ENCODE measurements at places on chromosomes 16 and 17.

DNA sequence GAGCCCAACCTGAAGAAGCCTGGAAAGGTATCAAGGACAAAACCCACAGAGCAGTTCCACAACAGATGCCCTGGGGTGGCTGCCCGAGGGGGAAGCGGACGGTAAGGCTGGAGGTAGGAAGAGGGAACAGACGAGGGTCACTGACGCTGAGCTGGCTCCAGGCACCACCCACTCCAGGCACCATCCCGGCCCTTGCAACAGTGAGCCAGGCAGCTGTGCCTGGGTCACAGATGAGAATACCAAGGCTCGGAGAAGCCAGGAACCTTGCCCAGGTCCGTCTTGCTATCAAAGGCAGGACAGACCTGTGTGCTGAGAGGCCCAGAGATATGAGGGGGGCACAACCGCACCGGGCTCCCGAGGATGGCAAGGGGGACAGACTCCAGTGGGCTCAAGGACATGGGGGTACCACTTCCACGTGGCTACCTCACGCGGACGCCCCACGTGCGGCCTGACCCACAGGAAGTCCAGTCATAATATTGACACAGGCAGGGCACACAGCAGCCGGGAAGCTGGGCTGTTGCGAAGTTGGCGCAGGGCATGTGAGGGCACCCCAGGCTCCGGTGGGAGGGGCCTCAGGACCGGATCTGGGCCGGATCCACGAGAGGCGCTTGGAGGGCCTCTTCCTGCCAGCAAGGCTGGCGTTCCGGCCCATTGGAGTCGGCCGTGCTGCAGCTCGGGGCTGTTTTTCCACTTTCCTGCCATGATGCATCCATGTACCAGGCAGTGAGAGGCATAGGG, 29.9 kb downstream of the PEMT start:
- DNase-seq: no peak

DNA sequence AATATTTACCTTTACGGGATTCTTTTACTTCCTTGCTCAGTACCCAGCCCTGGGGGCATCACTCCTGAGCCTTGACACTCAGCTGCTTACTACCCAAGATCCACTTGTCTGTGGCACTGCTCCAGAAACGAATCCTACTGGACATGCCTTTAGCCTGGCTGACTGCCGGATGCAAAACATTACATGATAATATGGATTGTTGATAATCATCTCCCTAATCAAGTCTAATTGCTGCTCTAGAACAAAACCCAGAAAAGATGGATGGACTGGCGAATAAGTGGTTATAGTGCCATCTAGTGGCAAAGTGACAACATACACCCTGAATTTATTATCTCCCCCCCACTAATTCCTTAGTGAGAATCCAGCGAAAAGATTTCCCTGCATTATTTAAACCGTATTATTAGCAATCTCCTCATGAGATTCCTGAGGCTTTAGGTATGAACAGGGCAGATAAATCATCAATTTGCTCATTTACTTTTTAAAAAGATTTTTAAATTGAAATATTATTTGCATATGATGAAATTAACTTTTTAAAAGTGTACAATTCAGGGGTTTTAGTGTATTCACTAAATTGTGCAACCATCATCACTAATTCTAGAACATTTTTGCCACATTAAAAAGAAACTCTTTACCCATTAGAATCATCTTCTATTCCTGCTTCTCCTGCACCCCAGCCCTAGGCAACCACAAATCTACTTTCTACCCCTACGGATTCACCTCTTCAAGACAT, 61.6 kb downstream of the RGS9 start:
- no peak for DNase-seq

DNA sequence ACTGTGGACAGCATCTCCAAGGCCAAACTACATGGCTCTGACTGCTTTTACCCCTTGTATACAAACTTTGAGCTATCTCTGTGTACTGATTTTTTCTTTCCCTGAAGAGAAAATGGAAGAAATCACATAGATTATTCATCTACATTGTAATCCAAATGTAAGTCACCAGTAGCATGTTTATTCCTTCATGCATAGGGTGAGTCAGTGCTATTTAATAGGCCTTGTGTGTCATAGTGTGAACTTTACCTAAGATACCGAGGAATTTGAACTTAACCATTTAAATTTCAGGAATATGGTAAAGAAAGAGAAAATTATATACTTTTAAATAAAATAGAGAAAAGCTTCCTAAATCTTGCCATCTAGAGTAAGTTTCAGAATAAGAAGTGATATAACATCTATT, 16.5 kb downstream of the PHKB start:
- DNase-seq: no peak

- DNase-seq: no peak
These were observed 26.6 kb upstream of the MYLK3 start for GRCh38 chr16:46774743-46775177.

GRCh38 chr17:75906143-75906884, 1.6 kb upstream of the MRPL38 start:
- DNase-seq: no peak

DNA sequence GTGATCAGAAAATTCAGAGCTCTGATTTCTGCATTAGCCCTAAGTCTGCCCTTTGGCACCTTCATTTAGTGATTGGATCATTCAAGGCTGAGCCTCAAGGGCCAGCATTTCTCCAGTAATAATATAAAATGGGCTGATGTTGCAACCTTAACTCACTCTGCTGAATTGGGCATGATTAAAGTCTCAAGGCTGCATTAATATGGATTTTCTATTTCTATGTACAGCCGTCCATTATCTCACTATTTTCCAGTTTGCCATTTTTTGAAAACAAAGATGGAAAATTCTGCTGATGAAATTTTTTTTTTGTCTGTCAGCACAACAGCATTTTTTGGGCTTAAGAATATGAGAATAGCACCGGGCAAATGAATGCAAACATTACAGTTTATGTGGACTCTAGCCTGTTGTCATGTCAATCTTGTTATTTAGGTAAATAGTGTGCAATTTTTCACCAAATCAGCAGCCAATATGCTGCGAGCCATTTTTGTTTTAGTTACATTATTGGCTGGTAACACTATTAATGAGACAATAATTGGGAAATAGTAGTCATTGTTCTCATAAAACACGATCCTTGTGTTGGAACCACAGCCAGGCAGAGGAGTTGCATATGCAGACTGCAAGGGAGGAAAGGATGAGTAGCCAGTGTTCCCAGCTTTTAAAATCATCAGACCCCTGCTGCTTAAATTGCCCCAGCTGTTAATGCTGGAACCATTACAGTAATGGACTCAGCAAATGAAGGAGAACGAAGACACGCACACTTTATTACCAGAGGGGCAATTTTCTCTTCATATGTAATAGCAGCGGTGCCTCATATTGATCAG, 10.5 kb downstream of the FTO start:
- DNase-seq: no peak

DNA sequence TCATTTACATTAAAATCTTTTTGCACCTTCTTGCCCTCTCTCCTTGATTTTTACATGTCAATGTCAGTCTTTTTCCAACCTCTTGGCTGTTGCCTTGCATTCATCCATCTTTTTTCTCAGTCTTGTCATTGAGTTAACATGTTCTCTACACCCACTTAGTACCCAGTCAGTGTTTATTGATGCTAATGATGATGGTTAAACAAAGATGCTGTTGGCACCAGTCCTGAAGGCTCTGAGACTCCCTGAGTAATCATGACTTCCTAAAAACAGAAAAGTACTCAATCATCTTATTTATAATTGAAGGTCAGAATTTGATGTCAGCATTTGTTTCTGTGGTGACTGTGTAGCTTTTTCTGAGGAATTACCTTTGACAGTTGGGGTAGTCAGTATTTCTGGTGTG, 104.5 kb downstream of the NLK start:
- DNase-seq: no peak

DNA sequence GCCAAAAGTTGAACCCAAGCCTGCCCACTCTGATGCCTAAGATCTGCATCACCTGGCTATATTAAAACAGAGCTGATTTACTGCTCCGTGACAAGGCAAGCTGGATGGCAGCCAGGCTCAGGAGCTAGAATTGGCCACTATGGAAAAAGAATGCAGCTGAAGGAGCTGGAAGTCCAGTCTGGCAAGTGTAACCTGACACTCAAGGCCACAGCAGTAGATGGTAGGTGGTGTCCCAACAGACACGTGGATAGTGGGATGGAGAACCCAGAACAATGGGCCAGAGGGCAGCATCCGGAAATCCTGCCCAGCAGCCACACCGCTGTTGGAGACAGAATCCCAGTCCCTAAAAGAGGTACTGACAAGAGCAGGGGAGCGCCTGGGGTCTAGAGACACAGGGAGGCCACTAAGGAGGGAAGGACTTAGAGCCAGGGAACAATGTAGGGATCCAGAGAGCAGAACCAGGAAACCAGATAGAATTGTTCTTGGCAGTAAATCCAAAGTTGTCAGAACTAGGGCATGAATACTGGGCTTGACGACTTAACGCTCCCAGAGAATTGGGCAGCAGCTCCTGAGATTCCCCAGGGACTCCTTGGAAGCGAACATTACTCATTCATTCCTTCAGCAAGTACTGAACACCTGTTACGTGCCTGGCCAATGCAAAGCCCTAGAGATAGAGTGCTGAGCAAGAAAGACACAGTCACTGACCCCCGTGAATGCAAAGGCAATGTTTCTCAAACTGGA, 85.7 kb downstream of the CDYL2 start:
- DNase-seq: no peak

DNA sequence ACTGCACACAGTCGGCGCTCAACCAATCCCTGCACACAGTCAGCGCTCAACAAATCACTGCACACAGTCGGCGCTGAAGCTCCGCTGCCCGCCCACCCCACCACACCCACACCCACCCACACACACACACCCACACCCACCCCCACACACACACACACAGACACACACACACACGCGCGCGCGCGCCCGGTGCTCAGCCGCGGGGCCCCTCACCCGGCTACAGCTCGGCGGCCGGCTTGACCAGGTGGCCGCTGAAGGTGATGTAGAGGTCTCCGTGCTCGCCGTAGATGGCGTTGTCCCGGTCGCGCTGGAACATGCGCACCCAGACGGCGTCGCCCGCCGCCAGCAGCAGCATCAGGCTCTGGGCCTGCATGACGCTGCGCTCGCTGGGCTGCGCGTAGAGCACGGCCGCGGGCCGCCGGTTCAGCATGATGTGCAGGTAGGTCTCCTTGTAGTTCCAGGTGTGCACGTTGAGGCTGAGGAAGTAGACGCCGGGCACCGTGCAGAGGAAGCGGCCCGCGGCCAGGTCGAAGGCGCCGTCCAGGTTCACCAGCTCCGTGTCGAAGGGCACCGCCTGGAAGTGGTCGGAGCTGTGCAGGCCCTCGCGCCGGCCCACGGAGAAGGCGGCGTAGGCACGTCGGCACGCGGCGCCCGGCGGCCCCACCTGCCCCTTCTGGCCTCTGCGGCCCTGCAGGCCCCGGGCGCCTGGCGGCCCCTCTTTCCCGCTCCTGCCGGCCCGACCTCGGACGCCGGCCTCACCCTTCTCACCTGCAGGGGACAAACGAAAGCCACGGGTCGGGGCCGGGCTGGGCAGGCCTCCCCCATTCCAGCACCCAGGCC, 2.5 kb downstream of the C1QTNF8 start:
- no peak for DNase-seq

- no peak for DNase-seq
These were observed 65.7 kb downstream of the MARF1 start for GRCh38 chr16:15576960-15577958.

DNA sequence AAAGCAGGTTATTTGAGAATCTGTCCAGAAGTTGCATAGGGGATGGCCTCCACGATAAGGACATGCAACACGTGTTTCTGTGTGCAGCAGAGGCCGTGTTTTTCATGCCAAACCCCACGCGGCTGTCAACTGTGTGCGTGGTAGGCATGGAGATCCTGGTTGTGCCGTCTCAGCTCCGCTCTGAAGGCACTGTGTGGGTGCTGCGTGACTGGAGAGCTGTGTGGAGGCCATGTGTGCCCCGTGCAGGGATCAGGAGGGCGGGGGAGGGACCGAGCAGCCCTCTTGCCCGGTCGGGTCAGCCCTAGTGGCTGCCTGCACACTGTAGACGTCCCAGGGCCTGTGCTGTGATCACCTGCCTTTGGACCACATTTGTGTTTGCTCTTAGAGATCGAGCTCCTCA, 74.5 kb downstream of the SEC14L1 start:
- DNase-seq: no peak

DNA sequence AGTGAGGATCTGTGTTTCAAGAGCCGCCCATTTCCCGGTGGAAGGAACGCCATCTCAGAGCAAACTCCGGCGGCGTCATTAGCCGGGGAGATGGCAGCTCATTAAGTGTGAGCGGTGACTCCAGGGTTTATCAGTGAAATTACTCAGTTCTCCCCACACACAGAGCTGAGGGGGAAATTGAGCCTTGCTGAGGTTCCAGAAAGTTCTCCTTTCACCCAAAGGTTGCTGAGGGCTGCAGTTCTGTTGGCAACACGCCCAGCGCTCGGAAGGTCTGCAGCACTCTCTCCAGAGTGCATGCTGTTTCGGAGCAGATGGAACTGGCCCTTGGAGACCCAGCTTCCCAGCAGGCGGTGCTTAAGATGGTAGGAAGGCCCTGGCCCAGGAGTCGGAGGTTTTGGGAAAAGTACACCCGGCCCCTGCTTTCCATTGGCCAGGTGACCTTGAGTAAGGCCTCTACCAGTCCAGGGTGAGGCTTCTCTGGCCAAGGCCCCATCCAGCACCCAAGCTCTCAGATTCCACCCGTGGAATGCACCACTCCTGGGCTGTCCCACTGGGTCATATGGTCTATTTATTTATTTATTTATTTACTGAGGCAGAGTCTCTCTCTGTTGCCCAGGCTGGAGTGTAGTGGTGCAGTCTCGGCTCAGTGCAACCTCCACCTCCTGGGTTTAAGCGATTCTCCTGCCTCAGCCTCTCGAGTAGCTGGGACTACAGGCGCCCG, 167.7 kb upstream of the CIBAR2 start:
- no peak for DNase-seq

GRCh38 chr17:50386510-50386909, 10.8 kb downstream of the LRRC59 start:
- DNase-seq: no peak

DNA sequence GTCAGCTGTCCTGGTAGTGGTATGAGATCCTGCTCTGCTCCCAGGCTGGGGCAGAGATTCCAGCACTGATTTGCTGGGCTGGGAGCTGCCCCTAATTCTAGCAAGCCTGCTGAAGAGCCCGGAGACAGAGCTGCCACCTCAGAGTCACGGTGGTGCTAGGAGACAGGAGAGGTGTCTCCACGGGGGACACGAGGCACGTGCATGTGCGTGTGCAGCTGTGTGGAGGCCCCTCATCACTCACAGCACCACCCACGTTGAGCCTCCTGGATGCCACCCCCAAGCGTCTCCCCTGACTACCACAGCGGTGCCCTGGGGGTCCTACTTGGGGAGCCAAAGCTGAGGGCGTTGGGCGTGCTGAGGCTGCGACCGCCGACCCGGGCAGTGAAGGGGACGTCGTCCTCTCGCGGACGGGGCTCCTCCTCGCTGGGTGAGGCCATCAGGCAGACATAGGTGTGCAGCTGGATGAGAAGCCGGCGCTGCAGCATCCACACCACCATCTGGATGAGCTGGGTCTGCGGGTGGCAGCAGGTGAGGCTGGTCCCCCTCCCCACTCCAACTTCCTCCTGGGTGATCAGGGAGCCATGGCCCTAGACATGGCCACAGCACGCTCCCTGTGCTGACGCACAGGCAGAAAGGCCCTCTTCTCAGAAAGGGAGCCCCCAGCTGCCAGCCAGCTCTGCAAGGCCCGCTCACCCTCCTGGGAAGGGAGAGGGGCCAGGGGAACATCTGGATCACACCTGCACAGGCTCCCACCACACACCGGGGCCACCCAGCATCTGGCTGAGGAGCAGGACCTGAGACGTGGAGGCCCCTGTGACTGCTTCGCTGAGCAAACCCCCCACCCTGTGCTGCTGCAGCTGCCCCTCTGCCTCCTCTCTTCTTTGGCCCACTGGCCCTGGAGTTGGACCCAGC, 11.6 kb downstream of the MPG start:
- DNase-seq: no peak

All from natural killer cell treated with Interleukin-12 subunit alpha and Interleukin-12 subunit beta and Interleukin-15 and Interleukin-18, amount 100 ng/mL, for 72 hours (primary cell).